Hindlimb muscle (tissue), 1 donor: ENCODE measurements at places on chromosomes 16 and 17.
A peak's percentile ranks its signal among the peaks of the same experiment; 100 is the strongest.

DNA sequence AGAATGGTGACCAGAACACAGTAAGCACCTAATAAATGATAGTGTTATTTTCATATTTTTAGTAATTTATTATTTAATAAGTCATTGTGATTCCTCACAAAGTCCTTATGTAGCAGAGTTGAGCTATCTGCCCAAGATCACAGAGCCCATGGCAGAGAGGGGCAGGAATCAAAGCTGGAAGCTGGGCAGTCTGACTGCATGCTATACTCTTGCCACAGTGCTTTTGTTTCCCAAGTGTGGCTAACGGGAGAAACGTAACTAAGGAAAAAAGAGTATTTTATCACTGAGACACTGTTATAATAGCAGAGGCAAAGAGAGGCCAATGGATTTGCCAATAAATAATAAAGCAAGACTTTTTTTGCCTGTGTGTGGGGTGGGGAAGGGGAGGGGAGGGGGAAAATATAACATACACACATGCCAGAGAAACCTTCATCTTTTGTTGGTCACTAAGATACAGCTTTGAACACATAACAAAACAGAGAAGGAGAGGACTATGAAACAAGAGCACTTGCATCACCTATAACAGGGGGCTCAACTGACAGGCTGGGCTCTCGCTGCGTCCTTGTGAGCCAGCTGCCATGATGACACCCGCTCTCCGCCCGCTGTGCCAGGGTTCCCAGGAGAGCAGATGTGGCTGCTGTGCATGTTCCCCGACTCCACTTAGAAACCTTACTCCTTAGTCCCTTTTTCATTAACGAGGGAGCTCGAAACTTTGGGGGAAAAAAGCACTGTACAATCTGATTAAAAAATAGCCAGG lies 10.1 kb downstream of the CSNK2A2 start:
- DNase-seq, result no peak

GRCh38 chr17:73232587-73233373 lies 28.9 kb downstream of the CPSF4L start:
- DNase-seq, result peak; percentile 29

DNA sequence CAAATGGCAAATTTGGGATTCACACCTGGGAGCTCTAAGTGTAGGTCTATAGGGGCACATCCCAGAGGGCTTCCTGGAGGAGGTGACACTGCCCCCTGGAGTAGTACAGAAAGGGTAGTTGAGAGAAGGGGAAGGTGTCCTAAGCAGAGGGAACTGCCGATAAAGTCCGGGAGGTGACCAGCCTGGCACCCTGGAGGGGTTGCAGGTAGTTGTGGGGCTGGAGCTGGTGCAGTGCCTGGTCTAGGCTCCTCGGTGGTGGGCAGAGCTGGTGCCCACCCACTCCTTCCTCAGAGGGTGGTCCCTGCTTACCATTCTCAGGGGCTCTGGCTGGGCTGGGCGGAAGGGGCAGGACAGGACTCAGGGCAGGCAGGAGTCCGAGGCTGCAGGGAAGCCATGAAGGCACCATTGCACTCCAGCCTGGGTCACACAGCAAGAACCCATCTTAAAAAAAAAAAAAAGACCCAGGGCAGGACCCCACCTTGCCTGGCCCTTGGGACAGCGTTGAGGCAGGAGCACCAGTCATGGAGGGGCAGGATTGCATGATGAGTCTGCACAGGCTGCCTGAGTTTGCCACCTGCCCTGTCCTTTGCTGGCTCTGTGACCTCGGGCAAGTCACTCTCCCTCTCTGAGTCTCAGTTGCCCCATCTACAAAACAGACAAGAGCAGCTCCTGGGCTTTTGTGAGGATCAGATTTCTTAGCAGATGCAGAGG lies 43.8 kb downstream of the LAT start:
- DNase-seq, result no peak

- no peak for DNase-seq
Observed at GRCh38 chr17:80845863-80846671, 145.6 kb upstream of the CHMP6 start.

DNA sequence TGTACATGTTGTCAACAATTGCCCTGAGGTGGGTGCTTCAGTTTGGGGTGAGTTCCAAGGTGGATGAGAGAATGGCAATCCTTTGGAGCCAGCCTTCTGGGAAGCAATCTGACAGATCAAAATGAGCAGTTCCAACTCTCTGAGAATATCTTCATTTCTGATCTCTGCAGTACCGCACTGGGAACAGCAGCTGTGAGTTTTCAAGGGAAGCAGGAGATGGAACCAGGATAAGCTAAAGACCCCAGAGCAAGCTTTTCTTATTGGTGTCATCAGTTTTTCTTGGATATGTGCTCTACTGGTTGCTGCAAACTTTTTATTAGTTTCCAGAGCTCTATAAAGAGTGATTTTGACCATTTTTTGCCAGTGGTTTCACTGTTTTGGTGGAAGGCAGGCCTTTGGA lies 94.7 kb downstream of the KCNJ12 start:
- DNase-seq, result no peak

GRCh38 chr17:67855504-67856324 lies 30.4 kb downstream of the BPTF start:
- no peak for DNase-seq

DNA sequence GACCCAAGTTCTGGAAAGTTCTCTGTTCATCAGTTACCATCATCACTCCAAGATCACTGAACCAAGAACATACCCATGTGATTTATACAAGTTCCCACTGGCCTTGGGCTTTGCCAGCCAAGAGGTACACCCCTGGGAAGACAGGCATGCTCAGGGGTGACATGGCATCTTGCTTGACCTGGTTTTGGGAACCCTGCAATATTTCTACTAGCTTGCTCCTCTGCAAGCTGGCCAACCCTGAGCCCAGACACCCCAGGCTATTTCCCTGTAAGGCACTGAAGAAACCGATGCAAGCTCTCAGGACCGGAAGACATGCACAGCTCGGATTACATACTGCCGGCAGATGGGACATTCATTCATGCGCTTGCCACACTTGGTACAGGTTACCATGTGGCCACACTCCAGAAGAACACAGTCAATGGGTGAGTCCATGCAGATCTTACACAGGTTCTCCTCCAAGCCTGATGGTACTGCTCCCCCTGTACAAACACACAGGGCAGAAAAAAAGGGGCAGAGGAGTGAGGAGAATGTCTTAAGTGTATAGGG lies 31.4 kb downstream of the LIG3 start:
- no peak for DNase-seq

DNA sequence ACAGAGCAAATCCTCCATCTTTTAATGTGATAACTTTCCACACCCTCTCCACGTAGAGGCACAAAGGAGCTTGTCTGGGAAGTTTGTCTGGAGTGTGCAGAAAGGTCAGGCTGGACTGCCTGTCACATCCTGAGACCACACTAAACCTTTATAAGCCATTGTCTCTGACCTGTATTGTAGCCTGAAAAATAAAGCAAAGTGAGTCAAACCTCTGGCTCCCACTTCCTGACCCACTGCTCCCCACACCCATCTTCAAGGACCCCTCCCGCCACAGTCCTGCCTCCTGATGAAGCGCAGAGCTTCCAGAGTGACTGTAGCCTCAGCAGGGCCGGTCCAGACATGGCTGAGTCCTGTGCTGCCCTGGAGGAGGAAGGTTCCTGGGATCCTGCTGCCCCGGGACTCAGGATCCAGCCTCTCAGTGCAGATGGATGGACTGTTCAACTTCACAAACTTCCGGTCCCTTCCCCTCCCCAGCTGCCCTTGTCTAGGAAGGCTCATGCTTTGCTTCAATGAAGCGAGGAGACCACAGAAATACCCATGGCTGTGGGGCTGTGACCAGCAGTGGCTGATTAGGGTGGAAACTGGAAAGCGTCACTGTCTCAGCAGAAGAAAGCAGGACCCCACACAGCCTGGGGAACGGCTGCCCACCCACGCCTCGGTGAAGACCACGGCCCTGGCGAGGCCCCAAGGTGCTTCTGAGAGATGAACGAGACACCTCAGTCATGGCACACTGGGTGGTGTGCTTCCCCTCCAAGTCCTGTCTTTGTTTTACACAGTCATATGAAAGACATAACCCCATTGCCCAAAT lies 30.9 kb upstream of the CLEC18B start:
- no peak for DNase-seq

DNA sequence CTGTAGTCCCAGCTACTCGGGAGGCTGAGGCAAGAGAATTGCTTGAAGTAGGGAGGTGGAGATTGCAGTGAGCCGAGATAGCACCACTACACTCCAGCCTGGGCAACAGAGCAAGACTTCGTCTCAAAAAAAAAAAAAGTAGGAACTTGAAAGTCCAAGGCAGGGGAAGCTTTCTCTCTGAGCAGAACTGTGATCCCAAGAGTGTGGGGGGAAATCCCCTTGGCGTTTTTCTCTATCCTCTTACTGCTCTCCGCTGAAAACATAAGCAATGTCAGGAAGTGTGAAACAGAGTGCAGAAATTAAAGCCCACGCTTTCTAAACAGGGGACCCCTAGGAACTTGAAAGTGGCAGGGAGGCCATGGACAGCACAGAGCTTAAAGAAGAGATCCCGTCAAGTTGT lies 9.8 kb upstream of the CMTM3 start:
- DNase-seq, result no peak

GRCh38 chr17:72282439-72283029 lies 161.7 kb downstream of the SOX9 start:
- DNase-seq, result no peak

- DNase-seq, result no peak
Observed at GRCh38 chr17:75260641-75261335, 618 bp downstream of the GGA3 start.

DNA sequence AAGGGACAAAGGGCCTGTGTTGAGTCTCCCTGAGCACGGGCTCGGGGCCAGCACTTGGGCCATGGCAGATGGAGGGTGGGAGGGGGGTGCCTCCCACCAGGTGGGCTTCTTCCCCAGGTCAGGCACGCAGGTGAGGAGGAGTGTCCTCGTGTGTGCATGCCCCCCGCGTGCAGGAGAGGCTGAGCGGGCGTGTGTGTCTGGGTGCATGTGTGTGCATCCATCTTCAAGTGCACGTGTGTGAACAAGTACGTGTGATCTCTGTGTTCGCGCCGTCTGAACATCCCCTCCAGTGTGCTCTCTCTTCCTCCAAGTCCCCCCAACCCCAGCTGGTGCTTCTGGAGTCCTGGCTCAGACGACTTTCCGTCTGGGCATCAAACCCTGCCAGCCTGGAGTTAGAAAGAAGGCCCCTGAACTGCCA lies 2.7 kb upstream of the ZG16B start:
- no peak for DNase-seq
